ENCODE measurements at places on chromosomes 1 and 21. TPM values are rescaled to one million over a fixed set of nuclear protein-coding genes. Genes with fewer than 3 reads are reported as not detected.

GRCh38 chr1:50724626-50725286, 235.3 kb downstream of the FAF1 start:
- no peak for DNase-seq

GRCh38 chr1:208524925-208525324, 280.7 kb upstream of the PLXNA2 start:
- no peak for DNase-seq

GRCh38 chr1:3775490-3776230, 3.1 kb downstream of the SMIM1 start:
- DNase-seq, result no peak

DNA sequence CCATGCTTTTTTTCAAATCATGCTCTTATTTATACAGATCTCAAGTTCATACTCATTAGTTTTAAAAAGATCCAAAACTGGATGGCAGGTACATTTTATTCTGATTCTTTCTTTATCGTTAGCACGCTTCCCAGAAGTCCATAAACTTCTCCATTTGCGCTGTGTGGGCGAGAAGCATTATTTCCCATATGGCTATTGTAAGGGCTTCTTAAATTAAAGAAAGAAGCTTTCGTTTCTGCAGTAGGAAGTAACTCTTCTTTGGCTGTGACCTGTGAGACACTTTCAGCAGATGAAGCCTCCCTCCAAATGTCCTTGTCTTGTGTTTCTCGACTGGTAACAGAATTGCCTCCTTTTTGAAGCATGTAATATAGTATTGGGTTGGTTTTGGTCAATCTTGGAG, 100.2 kb downstream of the NRIP1 start:
- DNase-seq, result no peak

- no peak for DNase-seq
Observed at GRCh38 chr1:70546726-70547125, 135.7 kb downstream of the CTH start.

DNA sequence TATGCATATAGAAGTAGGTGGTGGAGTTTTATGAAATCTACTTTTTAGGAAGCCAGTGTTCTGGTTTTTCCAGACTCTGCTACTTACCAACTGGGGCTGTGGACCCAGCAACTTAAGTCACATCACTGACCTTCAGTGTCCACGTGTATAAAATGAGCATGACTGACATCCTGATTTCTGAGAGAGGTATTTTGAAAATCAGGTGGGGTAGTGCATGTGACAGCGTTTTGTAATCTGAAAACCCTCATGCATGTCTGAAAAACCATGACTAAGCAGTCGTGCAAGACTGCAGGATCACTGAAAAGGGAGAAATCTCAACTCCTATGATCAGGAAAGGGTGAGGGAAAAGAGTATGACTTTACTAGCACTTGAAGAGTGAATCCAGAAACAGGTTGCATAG, 26.1 kb downstream of the CR1L start:
- DNase-seq, result no peak

DNA sequence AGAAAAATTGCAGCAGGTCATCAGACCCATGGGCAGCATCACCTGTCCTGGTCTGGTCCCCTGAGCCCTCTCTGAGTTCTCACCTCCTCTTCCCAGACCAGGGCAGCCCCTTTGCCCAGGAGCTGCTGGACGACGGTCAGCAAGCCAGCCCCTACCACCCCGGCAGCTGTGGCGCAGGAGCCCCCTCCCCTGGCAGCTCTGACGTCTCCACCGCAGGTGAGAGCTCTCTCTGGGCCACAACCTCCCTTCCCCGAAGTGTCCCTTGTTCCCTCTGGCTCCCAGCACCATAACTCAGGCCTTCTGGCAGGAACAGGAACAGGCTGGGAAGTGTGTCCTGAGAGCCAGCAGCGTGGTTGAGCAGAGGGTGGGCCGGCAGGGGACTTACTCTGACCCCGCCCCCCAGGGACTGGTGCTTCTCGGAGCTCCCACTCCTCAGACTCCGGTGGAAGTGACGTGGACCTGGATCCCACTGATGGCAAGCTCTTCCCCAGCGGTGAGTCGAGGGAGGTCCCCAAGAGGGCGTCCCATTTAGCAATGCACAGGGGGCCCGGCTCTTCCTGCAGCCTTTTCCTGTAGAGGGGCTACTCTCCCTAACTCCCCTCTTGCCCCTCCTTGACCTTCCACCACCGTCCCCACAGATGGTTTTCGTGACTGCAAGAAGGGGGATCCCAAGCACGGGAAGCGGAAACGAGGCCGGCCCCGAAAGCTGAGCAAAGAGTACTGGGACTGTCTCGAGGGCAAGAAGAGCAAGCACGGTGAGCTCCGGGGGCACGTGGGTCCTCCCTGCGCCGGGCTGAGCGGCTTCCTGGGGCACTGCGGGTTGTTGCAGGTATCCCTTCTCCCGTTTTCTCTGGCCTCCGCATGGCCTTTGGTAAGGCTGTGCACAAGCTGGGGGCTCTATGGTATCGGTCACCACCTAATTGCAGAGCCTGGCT, 2.4 kb downstream of the ELF3 start:
- DNase-seq, result peak; percentile 59

ANGPTL3 gene
- total RNA-seq, result not detected

PPP1R8 gene
- 46.2 TPM for total RNA-seq

OR4F29 gene
- not detected for total RNA-seq

GPA33 gene
- 0.16 TPM for total RNA-seq

LEFTY1 gene
- total RNA-seq, result 0.60 TPM
